ENCODE measurements at places on chromosomes 11 and 22.

DNA sequence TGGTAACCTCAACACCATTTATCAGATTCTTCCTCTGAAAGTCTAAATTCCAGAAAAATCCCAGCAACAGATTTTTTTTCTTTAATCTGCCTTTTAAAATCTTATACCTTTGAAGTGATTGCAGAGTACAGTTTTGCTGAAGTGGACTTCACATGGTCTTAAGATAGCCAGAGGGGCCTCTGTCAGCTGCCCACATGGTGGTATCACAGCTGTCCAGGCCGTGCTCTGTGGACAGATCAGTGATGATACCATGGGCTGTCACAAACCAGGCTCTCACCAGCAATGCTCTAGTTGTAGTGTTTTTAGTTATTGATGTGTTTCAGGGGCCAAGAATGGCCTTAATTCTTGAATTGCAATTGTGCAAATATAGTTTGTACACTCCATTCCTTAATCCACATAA is 44.0 kb downstream of the PARVA start:
- DNase-seq: no peak

GRCh38 chr11:29271616-29272015 is 745.2 kb downstream of the KCNA4 start:
- no peak for DNase-seq

- no peak for DNase-seq
Observed at GRCh38 chr22:38799265-38800002, 5.5 kb upstream of the DNAL4 start.

- DNase-seq: peak; percentile 27
Observed at GRCh38 chr22:39243439-39244135, 1.2 kb downstream of the PDGFB start.

- no peak for DNase-seq
Observed at GRCh38 chr11:73003088-73003487, 139.0 kb downstream of the FCHSD2 start.

- peak; percentile 37 for DNase-seq
Observed at GRCh38 chr22:46592390-46592872, 27.8 kb upstream of the GRAMD4 start.

DNA sequence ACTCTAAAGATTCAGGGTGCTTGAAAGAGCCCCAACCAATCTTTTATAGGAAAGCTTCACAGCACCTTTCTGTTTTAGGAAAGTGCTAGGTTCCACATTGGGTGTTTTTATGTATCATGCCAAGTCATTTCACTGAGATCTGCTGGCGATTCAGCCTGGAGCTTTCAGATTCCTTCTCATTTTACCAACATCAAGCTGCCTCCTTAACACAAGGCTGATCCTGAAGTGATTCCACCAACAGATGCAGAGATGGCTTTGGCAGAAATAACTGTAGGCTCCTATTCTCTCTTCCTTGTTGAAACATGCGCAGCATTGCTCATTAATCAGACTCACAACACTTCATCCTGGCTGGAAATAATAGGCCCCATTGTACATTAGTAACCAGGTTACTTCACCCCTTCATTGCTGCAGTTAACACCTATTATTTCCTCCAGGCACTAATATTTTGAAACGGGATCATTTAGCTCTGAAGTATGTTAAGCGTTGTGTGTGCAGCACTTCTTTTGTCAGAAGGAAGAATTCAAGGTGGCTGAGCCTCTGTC is 89.0 kb downstream of the OPCML start:
- DNase-seq: no peak

GRCh38 chr11:34358728-34359547 is 1.1 kb upstream of the ABTB2 start:
- DNase-seq: peak; percentile 54

DNA sequence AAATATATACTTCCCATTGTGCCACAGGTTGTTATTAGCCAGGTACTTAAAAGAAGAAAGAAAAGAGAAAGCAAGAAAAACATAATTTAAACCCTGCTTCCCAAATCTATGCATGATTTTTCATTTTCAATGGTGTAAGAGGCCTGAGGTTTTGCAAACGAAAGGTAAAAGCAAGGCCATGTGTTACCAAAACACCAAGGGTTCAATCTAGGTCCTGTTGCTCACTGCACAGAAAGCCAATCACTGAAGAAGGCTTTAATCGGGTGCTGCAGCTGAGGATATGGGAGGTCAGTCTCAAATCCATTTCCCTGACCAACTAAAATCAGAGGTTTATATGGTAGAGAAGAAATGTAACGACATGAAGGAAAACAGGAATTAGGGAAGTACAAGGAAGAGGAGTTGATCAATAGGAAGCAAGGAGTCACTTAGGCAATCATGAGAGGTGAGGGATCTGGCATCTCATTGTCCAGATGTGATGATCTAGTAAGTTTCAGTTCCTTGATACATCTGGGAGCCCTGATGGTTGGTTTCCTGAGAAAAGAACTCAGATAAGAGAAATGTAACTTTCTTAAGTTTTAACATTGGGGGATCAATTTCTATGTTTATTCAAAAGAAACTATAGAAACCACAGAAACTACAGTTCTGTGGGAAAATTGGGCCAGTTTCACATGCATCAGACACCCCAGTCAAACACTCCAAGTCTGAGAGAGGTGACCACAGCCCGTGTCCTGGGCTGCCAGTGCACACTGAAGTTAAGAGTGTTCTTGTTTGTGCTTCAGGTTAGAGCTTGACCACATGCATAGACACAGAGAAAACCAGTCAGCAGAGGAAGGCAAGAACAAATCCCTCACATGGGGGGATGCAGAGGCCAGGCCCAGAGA is 18.1 kb upstream of the DKK3 start:
- DNase-seq: no peak

DNA sequence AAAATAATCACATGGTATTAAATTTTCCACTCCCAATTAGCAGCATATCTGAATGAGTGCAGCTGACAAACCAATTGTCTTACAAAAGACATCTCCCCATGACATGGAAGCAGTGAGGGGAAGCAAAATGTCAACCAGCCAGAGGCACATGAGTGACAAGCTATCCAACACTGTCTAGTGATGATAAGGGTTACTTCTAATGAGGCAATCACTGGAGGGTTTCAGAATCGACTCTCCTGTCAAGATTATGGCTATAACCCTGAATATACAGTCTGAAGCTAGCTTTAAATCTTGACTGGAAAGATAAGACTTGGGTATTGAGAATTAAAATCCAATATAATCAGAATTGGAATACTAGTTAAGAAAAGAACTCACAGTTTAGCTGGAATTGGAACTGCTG is 50.3 kb downstream of the AMBRA1 start:
- no peak for DNase-seq

GRCh38 chr11:46338988-46339666 is 8.1 kb upstream of the DGKZ start:
- DNase-seq: no peak

- no peak for DNase-seq
Observed at GRCh38 chr11:827146-827896, 398 bp upstream of the CRACR2B start.
